G401 (cell line): ENCODE measurements at places on chromosomes 7 and 10.

DNA sequence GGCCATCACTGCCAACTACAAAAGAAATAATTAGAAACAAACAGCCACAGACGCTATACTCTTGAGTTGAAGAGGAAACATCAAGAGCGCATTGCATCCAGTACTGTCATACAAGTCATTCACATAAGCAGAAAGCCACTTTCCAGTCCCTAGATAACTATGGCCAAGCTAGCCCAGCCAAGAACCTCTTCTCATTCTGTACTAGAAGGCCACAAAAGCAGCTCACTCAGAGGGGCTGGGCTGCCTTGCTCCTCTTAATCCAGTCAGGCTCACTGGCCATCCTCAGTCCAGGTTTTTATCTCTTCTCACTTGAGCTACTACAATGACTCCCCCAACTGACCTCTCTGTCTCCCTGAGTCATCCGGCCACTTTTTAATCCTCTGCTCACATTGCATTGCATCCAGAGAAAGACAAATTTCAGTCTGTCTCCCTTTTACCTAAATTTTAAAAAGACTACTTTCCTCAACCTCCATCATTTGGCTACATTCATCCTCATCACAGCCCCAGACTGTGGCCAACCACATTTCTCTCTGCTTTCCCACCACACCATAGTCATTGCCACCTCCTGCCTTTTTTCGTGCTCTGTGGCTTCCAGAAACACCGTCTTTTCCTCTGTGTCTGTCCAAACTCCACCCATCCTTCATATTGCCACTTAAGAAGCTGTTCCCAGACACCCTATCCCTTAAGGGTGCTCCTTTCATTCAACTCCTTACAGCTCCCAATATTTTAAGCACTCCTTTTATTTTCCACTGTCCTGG, 25.0 kb downstream of the PPP1R3C start:
- DNase-seq, result no peak

DNA sequence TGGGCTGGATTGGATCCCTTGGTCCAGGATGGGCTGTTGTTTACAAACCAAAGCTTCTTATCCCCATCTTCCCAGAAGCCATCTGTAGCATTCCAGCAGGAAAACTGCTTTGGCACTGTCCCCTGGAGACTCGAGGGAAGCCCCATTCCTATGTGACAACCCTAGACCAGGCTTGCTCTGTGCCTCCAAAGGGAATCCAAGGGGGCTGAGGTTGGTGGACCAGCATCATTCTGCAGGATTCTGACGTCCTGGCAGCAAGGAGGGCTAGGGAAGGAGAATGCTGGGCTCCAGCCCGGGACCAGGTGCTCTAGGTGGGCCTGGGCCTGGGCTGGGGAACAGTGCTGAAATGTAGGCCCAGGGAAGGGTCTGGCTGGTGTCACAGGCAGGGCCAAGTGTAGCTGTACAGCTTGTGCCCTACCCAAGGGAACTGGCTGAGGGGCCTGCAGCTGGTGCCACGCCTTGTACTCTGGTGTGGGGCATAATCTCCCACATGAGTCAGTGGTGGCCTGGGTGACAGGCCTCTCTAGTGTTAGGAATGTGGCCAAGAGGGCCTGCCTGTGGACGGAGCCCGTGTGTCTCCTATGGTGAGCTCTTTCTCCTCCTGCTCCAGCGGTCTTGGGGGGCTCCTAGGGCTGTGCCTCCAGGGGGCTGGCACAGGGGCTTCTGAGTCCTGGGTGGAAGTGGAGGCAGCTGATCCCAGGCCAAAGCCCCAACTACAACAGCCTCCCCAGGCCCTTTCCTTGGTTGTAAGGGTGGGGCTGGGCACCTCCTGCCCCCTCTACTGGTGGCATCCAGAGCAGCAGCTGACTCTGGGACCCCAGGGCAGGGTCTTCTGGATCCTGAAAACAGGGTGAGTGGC, 25.2 kb downstream of the TRIM8 start:
- DNase-seq, result no peak

DNA sequence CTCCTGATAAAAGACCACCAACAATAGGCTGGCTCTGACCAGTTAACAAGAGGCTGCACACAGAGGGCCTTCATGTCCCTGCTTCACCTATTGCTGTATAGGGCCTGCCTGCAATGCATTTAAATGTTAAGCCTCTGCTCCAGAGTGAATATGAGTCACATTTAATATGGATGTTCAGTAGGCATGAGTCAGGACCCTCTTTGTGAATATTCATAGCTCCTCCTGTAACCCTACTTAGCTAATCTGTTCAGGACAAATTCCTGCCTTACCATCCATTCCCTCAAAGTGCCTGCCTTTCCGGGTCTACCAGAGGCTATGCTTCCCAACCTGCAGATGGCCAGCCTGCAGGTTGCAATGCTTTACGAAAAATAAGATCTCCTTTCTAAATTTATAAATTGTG, 32.5 kb downstream of the ARHGAP22 start:
- DNase-seq, result no peak

DNA sequence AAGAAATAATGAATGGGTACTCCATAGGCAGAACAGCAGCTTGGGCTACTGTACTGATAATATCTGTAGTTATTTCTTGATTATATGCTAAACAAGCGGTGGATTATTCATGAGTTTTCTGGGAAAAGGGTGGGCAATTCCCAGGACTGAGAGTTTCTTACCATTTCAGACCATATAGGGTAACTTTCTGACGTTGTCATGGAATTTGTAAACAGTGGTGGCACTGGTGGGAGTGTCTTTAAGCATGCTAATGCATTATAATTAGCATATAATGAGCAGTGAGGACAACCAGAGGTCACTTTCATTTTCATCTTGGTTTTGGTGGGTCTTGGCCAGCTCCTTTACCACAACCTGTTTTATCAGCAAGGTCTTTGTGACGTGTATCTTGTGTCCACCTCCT, 399.7 kb downstream of the CDC14C start:
- DNase-seq, result no peak
